Stimulated activated CD8-positive, alpha-beta memory T cell treated with anti-CD3 and anti-CD28 coated beads, Interleukin-4, amount 100 ng/mL, for 24 hours (primary cell): ENCODE measurements at places on chromosomes 1 and 21.
A peak's percentile ranks its signal among the peaks of the same experiment; 100 is the strongest.

- no peak for DNase-seq
These were observed 599.0 kb downstream of the KIF26B start for GRCh38 chr1:245753807-245754206.

DNA sequence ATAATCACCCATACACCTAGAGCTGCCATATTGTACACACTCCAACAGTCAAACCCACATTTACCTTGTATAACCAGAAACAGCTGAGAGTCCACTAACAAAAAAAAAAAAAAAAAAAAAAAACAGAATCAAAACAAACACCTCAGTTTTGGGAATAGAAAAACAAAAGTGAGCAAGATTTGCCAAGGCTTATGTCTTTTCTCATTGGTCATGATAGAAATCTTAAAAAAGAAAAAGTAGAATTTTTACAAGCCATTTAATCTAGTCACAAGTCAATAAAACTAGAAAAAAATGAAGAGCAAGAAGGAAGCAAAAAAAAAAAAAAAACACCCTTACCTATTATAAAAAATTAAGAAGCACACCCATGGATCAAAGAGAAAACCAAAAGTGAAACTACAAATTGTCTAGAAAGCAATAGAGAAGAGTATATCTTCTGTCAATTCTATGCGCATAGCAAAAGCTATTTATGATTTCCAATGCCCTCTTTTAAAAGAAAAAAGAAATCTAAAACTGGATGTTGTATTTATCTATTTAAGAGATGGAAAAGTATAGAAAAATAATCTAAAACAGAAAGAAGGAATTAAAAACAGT, 113.2 kb upstream of the GALNT2 start:
- no peak for DNase-seq

GRCh38 chr1:59477286-59477685, 180.4 kb downstream of the FGGY start:
- DNase-seq, result peak; percentile 26

GRCh38 chr1:168654198-168654915, 74.6 kb downstream of the DPT start:
- DNase-seq, result no peak

DNA sequence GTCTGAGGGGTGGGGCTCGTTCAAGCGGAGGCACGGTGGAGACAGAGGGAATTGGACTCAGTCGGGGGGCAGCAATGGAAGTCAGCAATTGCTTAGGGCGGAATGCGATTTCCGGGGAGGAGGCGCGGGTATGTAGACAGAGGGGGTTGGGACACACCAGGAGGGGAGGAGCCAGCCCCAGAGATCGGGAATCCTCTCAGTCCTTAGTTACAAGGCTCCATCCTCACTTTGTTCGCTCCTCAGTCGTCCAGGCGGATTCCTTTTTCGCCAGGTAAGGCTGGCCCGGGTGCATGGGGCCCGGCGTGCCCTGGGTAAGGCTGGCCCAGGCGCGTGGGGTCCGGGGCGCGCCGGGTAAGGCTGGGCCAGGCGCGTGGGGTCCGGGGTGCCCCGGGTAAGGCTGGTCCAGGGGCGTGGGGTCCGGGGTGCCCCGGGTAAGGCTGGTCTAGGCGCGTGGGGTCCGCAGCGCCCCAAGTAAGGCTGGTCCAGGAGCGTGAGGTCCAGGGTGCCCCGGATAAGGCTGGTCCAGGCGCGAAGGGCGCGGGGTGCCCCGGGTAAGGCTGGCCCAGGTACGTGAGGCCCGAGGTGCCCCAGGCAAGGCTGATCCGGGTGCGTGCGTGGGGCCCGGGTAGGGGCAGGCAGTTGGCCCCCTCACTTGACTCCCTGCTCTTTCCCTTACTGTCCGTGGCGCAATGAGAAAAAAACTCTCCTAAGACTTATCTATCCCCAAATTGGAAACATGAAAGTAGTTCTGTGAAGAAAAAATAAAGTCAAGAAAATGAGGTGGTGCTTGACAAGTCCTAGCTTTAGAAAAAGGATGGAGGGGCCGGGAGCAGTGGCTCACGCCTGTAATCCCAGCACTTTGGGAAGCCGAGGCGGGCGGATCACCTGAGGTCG, at the start of gene L1TD1:
Gene L1TD1 (plus strand): TSS at position 199 of the 894 bp plus-strand sequence. CDS start 11,780 bp downstream, outside the sequence.
- no peak for DNase-seq

DNA sequence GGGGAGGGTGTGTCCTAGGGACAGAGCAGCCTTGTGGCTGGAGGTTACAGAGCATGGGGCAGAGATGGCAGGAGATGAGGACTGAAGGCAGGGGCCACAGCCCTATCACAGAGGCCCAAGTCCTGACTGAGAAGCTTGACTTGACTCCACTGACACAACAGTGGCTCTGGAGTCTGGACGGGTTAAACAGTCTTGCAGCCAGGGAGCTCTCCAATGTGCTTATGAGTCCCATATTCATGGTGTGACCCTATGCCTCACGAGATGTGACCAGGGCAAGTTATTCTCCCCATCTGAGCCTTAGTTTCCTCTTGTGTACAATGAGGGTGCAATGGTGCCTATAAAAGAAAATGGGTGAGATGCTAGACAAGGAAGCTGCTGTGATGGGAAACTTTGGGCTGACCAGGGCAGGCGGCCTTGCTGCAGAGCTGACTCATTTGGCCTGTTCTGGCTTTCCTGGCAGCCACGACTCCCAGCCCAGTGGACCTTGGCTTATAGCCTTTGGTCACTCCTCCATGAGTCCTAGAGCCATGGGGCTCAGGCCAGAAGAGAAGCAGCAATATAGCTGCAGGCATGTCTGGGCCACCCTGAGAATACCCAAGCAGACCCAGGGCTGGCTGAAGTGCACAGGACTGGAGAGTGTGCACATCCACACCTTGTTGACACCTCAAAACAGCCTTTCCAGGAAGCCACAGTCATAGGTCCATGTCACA, 2.8 kb upstream of the TTC22 start:
- DNase-seq, result no peak

DNA sequence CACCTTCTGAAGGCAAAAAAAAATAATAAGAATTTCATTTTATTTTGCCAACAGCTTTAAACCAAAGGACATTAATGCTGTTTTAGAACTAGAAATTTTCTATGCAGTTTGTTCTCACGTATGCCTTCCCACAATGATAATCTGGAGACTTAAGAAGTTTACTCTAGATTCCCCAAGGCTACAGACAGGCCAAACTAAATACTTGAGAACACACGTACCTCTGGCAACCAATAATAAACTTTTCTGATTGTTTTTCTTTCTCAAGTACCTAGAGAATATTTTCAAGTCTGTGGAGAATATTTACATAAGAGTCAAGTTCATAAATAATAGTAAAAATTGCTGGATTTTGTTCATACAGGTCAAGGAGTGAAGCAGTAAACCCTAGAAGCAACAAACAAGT, 15.9 kb downstream of the CLDN8 start:
- DNase-seq, result no peak

- DNase-seq, result no peak
These were observed 16.1 kb upstream of the TMEM240 start for GRCh38 chr1:1556505-1556904.

GRCh38 chr1:192316942-192317450, at the start of gene RGS21:
Gene RGS21, plus strand, starts transcription at chr1:192316992. Its CDS starts 26,045 bp downstream, at chr1:192343037.
- DNase-seq, result no peak

DNA sequence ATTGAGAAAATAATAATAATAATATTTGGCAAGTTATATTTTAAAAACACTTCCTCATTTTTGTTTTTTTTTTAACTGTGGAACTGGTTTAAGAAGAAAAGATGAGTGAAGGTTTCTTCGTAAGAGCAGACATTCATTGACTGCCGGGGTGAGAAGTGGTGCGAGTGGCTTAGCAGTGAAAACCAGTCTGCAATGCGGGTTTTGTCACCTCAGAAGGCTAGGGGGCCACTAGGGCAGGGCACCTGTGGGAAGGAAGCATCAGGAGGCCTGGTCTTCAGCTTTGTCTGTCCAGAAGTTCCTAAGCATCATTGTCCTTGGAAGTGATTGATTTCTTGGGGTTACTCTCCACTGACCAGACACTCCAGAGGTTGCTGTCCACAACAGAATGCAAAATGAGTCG, 339.2 kb downstream of the ZNF326 start:
- no peak for DNase-seq

DNA sequence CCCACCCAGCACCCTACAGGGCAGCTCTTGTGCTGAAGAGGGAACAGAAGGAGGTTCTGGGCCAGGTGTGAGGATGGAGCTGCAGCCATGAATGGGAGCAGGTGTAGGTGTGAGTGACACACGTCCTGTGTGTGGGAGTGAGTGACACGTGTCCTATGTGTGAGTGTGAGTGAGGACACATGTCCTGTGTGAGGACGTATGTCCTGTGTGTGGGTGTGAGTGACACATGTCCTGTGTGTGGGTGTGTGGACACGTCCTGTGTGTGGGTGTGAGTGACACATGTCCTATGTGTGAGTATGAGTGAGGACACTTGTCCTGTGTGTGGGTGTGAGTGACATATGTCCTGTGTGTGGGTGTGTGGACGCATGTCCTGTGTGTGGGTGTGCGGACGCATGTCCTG, 26.4 kb downstream of the MEGF6 start:
- DNase-seq, result no peak

DNA sequence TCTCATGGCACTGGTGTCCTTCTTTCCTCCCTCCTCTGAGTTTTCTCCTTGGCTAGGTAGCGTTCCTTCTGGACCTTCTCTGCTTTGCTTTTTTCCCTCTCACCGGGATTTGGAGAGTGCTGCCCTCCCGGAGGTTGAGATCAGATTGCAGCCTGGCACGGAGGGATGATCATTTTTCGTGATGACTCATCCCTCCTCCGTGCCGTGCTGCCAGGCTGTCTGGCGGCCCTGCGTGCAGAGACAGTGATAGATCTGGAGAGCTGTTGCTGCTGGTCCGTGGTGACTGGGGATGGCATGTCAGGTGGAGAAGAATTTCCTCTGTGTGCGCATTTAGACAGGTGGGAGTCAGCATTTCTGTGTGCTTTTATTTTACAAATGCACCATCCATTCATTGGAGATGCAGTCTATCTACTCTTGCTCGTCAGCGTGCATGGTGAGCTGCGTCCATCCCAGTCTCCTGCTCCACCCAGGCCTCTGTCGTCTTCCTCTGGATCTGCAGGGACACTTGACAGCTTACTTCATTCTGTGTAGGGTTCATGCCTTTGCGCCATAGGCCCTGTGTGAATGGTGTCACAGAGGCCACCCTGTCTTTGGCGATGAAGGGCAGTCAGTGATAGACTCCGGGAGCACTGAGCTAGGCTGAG, 104.4 kb downstream of the PCBP3 start:
- DNase-seq, result no peak

DNA sequence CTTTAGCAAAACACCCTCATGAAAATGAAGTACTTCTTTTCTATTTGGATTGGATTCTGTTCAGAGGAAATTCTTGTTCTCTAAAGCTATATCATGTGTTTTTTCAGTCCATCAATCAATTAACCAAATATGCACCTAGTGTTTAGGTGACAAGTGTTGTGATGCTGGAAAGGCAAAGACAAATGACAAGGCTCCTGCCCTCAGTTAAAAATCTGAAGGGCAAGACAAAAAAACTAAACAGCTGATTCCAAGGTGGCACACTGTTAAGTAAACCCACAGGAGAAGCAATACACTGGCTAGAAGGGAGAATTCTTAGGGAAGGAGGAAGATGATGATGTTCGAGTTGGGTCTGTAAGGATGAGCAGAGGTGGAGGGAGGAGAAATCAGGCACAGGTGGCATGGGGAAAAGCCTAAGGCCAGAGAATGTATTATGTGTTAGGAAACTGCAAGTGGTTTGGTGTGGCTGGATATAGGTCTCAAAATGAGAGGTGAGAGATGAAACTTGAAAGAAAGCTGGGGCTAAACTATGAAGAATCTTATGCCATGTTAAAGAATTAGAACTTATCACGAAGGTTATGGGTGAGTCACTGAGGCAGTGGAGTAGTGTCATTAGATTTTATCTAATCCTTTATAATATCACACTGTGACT, 51.8 kb upstream of the GFI1 start:
- DNase-seq, result no peak

DNA sequence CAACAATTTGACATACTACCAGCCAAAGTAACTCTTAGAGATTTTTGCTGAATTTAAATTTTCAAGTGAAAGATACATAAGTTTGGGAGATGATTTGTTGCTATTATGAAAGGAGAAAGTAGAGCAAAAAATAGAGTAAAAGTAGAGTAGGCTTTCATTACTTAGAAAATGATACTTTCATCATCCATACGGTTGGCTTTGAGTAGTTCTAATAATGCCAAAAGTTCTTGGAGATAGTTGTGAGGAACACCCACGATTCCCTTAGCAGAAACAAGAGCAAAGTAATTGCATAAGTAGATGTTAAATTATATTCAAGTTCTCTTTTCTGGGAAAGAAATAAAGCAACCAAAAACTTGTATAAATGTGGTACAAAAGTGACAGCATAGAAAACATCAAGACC, 95.0 kb upstream of the VAV3 start:
- no peak for DNase-seq

DNA sequence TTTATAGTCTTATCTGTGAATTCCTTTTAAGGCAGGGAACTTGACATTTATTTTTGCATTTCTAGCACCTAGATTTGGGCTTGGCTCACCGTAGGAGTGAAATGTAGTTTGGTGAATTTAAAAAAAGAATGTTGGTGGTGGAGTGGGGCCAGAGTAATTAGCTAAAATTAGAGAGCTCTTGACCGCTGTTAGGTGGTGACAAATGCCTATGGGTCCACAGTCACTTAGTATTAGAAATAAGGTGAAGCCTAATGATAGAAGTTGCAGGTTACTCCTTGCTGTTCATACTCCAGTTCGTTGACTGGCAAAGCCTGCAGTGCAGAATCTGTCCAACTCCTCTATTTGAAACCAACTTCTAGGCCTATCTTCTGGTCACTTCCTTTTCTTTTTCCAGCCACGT, 318.8 kb upstream of the NRIP1 start:
- DNase-seq, result no peak

GRCh38 chr21:26499495-26499894, 73.6 kb downstream of the CYYR1 start:
- DNase-seq, result no peak

- DNase-seq, result no peak
These were observed 306.3 kb upstream of the DUSP10 start for GRCh38 chr1:222048094-222048595.

- DNase-seq, result no peak
These were observed 53.4 kb downstream of the WLS start for GRCh38 chr1:68178821-68179490.

DNA sequence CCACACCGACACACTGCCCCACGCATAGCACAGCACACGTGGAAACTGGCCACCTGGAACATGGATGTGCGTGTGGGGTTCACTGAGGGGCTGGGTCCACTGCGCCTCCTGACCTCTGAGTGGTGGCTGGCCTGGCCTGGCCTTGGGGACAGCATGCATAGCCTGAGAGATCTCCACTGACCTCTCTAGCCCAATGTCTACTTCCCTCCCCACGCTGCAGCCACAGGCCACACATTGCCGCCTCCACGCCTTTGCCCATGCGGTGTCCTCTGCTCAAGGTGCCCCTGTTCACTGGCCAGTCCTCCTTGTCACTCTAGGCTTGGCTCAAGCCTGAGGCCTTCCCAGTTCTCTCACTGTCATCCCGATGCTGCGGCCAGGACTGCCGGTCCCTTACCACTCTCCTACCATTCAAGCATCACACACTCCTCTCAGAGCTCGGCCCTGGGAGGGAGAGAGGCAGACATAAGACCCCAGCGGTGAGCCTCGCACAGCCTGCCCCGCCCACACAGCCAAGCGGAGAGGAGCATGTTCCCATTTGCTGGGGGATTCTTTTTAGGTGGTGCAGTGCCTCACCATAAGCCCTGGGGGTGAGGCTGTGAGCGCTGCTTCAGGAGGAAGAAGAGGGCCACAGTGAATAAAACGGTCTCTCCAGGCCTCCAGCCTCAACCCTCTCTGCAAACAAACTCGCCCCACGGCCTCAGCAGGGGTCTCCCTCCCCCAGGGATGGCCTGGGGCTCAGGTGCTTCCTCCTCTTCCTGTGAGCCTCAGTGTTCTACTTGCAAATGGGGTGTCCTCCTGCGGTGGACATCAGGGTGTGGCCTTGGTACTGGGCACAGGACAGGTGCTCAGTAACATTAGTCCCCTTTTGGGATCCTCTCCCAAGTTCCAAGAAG, 80.8 kb downstream of the DMRTB1 start:
- no peak for DNase-seq

GRCh38 chr1:32394890-32395432, 720 bp upstream of the BSDC1 start:
- no peak for DNase-seq
